ENCODE measurements at places on chromosomes 11 and 22. TPM values are rescaled to one million over a fixed set of nuclear protein-coding genes. Genes with fewer than 3 reads are reported as not detected.

Gene OR2D3
- not detected for total RNA-seq

Gene PAAF1
- total RNA-seq, result 12.2 TPM

Gene CALCA
- total RNA-seq, result not detected

Gene MMP3
- total RNA-seq, result 3.6 TPM

Gene GLYAT
- total RNA-seq, result not detected
